Natural killer cell treated with Interleukin-12 subunit alpha and Interleukin-12 subunit beta and Interleukin-15 and Interleukin-18, amount 100 ng/mL, for 72 hours (primary cell): ENCODE measurements at places on chromosomes 6 and 20. TPM values are rescaled to one million over a fixed set of nuclear protein-coding genes. Genes with fewer than 3 reads are reported as not detected.

DNA sequence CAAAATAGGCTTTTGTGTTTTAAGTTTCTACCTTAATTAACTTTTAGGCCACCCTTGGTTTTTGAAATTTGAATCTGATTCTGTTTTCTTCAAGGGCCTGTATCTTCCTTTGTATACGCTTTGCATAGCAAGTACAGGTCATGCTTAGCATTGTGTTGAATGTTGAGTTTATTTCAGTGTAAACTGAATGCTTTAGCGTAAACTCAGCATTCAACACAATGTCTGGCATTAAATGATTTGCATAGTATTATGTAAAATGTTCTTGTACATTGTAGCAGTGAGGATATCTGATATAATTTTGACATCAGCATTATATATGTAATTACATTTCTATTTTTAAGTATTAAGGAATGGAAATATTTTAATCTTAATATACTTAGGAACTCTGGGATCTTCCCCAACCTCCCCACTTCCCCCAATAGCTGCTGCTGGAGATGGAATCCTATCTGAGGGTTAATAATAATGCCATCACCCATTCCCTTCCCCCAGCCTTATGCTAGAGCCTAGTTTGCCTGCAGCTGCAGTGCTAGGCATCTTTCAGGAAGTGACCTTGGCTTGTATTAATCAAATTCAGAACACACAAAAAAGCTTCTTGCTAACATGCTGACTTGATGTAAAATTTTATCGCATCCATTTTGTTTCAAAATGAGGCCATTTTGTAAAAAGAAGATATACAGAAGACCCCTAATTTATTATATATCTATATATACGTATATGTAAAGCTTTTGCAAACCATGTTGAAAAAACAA is 73.1 kb downstream of the NCOA3 start:
- DNase-seq: no peak

- no peak for DNase-seq
Observed at GRCh38 chr6:109820706-109821350, 129.7 kb downstream of the FIG4 start.

GRCh38 chr20:35279040-35279439 is 1.1 kb upstream of the MMP24OS start:
- DNase-seq: no peak

GRCh38 chr6:67219346-67219745 is 1415.7 kb upstream of the ADGRB3 start:
- no peak for DNase-seq

PREP gene
- total RNA-seq: 61.0 TPM

- DNase-seq: no peak
Observed at GRCh38 chr20:51890003-51890402, 87.7 kb upstream of the SALL4 start.

DNA sequence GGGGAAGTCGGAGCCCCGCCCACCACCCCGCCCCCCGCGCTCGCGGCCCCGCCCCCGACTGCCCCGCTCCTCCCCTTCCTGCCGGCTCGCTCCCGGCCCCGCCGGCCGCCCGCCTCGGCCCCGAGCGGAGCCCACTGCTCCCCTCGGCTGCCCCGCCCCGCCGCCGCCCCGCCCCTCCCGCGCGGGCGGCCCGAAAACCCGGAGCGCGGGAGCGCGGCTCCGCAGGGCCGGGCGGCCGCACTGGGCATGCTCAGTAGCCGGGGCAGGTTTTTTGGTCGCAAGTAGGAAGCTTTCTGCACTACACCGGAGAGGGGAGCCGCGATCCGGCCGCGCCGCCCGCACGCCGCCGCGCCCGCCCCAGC is at the start of gene CDYL:
Gene CDYL (plus strand): TSS at position 274 of the 362 bp plus-strand sequence. CDS start 380 bp downstream, outside the sequence.
- peak; percentile 95 for DNase-seq

DNA sequence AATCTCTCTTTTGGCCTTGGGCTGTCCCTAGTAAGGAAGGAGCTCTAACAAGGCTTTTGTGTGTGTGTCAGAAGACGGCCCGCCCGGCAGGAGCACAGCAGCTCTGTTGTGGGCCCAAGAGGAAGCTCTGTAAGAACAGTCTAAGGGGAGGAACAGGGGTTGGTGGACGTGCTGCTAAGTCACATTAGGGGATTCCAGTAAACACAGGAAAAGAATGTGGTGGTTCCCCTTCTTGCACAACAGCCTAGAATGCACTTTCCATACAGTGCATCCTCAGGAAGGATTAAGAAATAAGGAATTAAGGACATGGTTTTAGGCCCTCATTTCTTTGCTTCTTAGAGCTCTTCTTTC is 114.5 kb downstream of the RNF144B start:
- DNase-seq: no peak

TMEM200A gene
- total RNA-seq: 1.2 TPM

DNA sequence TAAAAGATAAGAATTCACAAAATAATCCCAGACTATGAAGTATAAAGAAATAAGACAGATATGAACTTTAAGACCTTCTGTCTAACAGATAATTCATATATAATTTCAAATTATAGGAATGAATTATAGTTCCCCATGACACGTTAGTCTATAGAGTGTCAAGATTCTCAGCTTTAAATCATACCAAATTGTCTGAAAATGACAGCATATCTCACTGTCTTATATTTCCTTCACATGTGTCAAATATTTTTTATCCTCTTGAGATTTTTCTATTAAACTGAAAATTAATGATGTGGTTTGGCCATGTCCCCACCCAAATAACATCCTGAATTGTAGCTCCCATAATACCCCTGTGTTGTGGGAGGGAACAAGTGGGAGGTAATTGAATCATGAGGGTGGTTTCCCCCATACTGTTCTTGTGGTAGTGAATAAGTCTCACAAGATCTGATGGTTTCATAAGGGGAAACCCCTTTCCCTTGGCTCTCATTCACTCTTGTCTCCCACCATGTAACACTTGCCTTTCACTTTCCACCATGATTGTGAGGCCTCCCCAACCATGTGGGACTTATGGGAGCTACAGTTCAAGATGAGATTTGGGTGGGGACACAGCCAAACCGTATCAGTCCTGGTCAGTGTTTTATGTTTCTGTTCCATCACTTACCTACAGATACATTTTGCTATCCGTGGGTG is 825.3 kb upstream of the GJE1 start:
- DNase-seq: no peak

DNA sequence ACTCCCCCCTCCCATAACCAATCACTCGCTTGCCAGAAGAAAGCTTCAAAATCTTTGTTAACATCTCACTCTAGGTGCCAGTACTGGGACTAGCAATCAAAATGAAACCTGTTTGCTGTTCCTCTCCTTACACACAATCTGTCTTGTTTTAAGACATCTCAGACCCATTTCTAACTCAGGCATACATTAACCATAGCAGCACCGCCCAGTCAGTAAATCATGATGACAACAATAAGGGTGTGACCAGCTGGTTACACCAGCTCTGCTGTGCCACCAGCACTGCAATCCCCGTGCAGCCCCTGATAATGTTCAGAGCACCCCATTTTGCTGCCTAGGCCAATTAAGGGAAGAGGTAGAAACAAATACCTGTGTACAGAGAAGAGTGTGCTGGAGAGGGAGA is 185.2 kb upstream of the TAB2 start:
- DNase-seq: no peak

SLC17A9 gene
- total RNA-seq: 100 TPM

ANKRD66 gene
- total RNA-seq: not detected

DNA sequence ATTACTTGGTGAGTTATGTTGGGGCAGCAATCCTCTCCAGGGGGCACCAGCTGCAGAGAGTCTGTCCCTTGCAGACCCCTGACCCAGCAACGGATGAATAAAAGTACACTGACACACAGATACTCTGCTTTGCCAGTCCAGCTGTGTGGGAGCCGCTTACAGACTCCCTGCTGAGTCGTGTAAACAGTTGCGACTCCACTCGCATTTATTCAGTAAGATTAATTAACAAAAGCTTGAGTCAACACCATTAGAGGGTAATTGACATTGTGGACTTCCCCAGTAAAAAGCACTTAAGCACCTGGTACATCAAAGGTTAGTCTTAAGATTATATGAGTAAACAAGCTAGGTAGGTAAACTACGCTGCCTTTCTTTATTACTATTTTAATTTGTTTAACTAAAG is 92.0 kb upstream of the TMEM181 start:
- no peak for DNase-seq

DNA sequence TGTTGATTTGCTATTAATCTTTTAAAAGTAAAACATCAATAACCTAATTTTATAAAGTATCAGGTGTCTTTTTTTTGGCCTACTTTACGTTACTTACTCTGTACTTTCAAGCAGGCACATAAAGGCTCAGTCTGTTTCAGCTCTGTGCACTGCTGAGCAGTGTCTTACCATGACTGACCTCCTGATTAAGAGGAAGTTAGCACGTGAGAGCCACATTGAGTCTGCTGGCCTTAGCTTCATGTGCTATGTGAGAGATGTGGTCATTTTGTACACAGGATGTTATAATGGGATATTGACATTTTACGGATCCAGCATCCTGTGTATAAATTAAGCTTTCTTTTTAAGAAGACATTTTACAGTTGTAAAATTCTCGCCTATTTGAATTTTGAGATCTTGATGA is 31.9 kb downstream of the ARID1B start:
- no peak for DNase-seq

- no peak for DNase-seq
Observed at GRCh38 chr6:134596191-134596590, 278.3 kb upstream of the SGK1 start.

CLIC5 gene
- 0.38 TPM for total RNA-seq

GRCh38 chr6:157240059-157240959 is 83.0 kb downstream of the TMEM242 start:
- DNase-seq: no peak

GRCh38 chr6:3310703-3311102 is 52.0 kb downstream of the PSMG4 start:
- no peak for DNase-seq

DUSP15 gene
- total RNA-seq: not detected
